ENCODE measurements at places on chromosomes 5 and 9. TPM values are rescaled to one million over a fixed set of nuclear protein-coding genes. Genes with fewer than 3 reads are reported as not detected.

DNA sequence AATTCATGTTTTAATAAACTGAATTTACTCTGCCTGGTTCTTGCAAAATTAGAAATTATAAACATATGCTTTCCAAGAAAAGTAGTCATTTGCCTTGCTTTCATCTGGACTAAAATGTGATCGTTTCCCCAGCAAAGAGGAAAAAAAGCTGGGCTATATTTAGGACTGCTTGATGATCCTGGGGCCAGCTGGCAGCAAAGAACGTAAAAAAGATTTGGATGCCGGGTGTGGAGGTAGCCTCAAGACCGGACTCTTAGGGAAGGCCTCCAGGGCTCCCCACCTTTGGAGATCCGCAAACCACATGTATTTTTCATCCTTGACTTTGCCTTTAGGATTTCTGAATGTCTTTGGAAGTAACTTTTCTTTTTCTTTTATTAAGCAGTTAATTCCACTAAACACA, 156.1 kb upstream of the SEMA6A start:
- no peak for DNase-seq

GRCh38 chr5:106759581-106759980, 911.2 kb downstream of the EFNA5 start:
- no peak for DNase-seq

- DNase-seq = no peak
These were observed 114.6 kb downstream of the C5orf15 start for GRCh38 chr5:133853646-133854365.

- no peak for DNase-seq
These were observed 978 bp downstream of the CFAP157 start for GRCh38 chr9:127707766-127708165.

GRCh38 chr9:133367221-133367620, 8.6 kb downstream of the SURF4 start:
- DNase-seq = no peak

DNA sequence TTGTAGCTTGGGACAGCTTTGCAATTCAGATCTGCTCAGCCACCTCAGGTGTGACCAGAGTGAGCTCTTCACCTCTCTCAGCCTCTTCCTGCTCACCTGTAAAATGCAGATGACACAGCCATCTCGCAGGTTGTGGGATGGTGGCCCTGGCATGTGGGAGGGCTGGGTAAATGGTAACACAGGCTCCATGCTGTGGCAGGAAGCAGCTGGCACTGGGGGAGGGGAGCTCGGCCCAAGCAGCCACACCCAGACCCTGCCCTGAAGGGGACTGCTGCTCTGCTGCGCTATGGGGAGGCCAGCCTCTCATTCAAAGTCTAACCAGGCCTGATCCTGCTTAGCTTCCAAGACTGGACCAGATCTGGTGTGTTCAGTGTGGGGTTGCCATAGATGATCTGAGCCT, 24.1 kb downstream of the PHF2 start:
- DNase-seq = no peak

- no peak for DNase-seq
These were observed 41.7 kb downstream of the AHRR start for GRCh38 chr5:362978-363765.

GRCh38 chr5:5751498-5751897, 329.0 kb downstream of the ICE1 start:
- no peak for DNase-seq

DNA sequence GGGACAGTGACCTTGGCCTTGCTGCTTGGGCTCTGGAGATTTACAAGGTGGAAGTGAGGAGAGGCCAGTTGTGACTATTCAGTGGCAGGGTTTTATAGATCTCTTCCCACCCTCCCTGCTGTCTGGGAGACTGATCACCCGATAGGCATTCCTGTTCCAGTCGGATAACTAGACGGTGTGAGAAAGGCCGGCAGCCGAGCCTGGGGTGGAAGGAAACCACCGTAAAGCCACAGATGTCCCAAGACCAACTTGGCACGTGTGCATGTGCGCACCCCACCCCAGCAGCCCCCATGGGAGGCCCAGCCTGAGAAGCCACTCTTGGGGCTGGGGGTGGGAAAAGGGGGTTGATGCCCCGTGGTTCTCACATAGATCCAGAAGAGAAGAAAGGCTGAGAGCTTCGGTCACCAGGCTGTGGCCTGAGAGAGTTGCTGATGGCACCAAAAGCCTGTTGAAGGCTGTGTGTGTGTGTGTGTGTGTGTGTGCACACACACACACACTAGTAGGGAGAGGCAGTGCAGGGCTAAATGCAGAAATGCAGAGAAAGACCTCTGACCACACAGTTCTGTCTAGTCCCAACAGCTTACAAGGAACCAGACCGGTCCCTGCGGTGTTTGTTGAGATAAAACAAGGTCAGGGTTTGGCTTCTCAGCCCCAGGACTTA, 225.8 kb downstream of the FANCC start:
- no peak for DNase-seq

DNA sequence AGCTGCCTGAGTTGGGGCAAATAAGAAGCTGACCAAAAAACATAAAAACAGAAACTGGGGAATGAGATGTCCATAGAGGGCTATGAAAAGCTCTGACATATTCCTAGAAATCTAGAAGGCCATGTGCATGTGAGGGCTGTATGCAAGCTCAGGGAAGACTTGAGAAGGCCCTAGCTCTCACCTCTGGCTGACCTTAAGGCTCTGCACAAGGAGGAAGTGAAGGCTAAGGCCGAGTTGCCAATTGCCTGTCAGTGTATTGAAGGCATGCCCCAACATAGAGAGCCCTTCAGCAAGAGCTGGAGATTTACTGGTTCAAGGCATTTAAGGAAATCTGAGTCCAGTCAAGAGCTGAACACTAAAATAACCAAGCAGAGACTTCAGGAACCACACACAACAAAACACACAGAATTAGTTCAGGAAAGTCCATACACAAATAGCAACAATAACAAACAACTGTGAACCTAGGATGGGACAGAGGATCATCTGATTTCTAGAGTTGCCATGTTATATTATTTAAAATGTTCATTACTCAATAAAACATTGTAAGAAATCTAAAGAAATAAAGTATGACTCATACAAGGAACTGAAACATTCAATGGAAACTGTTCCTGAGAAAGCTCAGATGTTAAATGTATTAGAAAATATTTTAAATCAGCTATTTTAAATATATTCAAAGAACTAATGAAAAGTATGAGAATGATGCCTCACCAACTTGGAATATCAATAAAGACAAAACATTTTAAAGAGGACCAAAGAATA, 161.8 kb downstream of the AUH start:
- no peak for DNase-seq

- DNase-seq = no peak
These were observed 491.2 kb downstream of the PSAT1 start for GRCh38 chr9:78788101-78788500.

GRCh38 chr9:121021301-121021700, 28.8 kb downstream of the C5 start:
- DNase-seq = no peak

DNA sequence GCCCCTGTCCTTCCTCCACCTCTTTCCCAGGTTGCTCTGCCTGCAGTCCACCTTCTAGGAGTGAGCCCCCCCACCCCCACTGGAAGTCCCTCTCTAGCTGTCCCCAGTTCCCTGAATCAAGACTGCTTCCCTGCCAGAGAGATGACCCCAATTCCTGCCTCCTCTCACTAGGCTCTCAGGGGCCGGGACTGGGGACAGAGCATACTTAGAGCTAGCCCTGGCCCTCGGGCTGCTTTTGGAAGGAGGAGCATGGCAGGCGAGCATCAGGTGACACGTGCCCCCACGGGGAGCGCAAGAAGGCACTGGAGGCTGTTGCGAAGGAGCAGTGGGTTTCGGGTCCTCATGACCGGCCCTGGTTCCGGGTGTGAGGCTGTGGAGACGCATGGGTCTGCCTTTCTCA, 9.7 kb downstream of the TRAF2 start:
- DNase-seq = no peak

GRCh38 chr5:1106385-1107166, 5.3 kb downstream of the SLC12A7 start:
- no peak for DNase-seq

- DNase-seq = no peak
These were observed 395.6 kb downstream of the DMAC1 start for GRCh38 chr9:7403839-7404487.

PITX1 gene
- 0.87 TPM for total RNA-seq

UGT3A1 gene
- 0.85 TPM for total RNA-seq

PKN3 gene
- 14.7 TPM for total RNA-seq

RAD17 gene
- total RNA-seq = 23.3 TPM

AK8 gene
- total RNA-seq = 2.0 TPM

All from endothelial cell (in vitro differentiated cells).